ENCODE measurements at places on chromosomes 1 and 21. TPM values are rescaled to one million over a fixed set of nuclear protein-coding genes. Genes with fewer than 3 reads are reported as not detected.

FAM131C gene
- 0.28 TPM for total RNA-seq

SERINC2 gene
- 1.7 TPM for total RNA-seq

PCAT6 gene
- not detected for total RNA-seq

ITPKB gene
- 53.8 TPM for total RNA-seq

IVL gene
- total RNA-seq, result not detected

EDEM3 gene
- 64.7 TPM for total RNA-seq
